Activated CD8-positive, alpha-beta T cell treated with anti-CD3 and anti-CD28 coated beads for 36 hours (primary cell): ENCODE measurements at places on chromosomes 7 and 10. TPM values are rescaled to one million over a fixed set of nuclear protein-coding genes. Genes with fewer than 3 reads are reported as not detected.

Gene GNAT3
- total RNA-seq, result not detected

Gene TMEM176B
- total RNA-seq, result not detected

Gene NMT2
- 15.9 TPM for total RNA-seq

Gene IPMK
- 10.3 TPM for total RNA-seq

Gene SPDYE1
- total RNA-seq, result not detected

Gene NPFFR1
- not detected for total RNA-seq

GRCh38 chr10:11146402-11147171, 128.9 kb downstream of the CELF2 start:
- no peak for DNase-seq
- peak overlapping the region; percentile 74 for H3K4me3 ChIP-seq
- no peaks in the 10 kb centered on the region for H3K27me3 ChIP-seq
- peaks cover 89% of the 10 kb centered on the region for H3K4me1 ChIP-seq
- H3K27ac ChIP-seq, result peak overlapping the region; percentile 93
- no peaks in the 10 kb centered on the region for H3K36me3 ChIP-seq

DNA sequence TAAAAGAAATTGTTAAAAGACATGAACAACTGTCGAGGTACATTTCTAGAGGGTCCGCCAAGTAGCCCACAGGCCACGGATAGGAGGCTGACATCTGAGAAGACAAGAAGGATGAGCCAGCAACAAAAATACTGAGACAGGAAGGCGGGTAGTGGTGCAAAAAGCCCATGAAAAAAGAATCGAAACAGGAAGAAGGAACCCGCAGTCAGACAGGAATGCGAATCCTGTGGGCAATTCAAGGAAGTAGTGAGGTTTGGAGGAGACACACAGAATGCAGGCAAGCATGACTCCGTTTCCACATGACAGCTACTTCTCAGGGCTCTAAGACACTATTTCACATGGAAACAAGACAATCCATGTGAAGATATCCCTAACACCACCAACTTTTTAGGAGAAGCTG, 125.2 kb downstream of the DOCK4 start:
- H3K27ac ChIP-seq, result no peak overlapping the region
- peak; percentile 2 for DNase-seq
- peaks cover 10% of the 10 kb centered on the region for H3K4me1 ChIP-seq
- peaks cover 18% of the 10 kb centered on the region for H3K27me3 ChIP-seq
- no peak overlapping the region for H3K4me3 ChIP-seq

DNA sequence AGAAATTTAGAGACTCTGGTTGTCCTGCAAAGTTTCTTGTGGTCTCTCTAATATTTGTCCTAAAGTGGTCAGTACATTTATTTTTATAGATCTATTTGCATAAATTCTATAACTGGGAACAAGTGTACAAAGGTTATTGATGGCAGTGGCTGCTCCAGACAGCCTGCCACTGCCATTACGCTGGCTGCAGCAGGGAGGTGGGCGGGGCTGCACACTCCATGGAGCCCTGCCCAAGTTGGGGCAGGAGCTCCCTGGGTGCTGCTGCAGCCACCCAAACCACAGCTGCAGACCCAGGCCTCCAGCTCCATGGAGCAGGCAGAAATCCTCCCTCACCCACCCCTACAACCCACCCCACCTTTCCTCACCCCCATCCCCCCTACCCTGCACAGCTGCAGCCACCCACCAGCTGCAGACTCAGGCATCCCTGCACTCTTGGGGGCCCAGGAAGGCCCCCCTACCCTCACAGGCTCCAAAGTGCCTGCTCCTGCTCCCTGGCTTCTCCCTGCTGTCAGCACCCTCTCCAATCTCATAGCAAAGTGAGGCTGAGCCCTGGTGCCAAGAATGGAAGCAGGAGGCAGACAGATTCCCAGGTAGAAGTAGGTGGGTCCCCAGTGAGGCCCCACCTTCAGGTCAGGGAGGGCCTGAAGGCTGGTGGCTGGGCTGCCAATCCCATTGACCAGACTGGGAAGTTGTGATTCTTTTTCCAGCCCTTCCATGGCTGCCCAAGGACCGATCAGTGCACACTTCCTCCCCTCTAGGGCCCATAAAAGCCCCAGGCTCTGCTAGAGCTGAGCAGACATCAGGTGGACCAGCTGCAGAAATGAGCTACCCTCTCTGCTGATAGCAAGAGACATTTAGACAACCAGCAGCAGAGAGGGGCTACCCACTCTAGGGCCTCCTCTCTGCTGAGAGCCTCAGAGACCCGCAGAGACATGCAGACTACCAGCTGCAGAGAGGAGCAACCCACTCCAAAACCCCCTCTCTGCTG, 4.8 kb upstream of the CYP3A43 start:
- H3K4me1 ChIP-seq, result no peaks in the 10 kb centered on the region
- DNase-seq, result no peak
- no peak overlapping the region for H3K27ac ChIP-seq
- no peak overlapping the region for H3K4me3 ChIP-seq
- H3K27me3 ChIP-seq, result peaks cover 6% of the 10 kb centered on the region
- H3K36me3 ChIP-seq, result no peaks in the 10 kb centered on the region

DNA sequence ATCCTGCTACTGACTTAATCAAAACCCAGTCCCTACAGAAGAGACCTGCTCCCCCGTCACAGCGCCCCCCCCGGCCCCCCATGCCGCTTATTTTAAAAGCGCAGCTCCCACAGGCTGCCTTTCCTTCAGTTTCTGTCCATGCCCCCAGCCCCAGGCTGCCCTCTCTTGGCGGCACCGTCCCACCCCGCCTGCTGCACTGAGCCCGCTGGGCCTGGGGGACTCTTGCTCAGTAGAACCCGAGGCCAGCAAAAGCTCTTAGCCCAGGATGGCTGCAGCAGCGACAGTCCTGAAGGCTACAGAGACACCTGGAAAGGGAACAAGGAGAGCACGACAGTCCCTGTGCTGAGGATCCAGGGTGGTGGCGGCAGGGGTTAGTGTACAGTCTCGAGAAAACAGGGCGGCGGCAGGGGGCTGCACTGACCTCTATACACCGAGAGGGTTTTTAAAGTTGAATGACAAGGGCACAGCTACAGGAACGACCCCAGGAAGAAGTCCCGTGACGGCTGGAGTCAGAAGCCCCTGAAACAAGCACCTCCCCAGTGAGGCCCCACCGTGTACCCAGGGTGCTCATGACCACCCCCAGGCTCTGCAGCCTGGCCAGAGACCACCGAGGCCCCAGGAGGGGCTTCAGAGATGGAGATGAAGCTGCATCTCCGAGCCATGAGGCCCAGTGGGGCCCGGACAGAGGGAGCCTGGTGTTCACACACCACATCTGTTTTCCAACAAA, 54.4 kb downstream of the ZRANB1 start:
- no peak overlapping the region for H3K27ac ChIP-seq
- no peaks in the 10 kb centered on the region for H3K4me1 ChIP-seq
- no peak overlapping the region for H3K4me3 ChIP-seq
- H3K27me3 ChIP-seq, result no peaks in the 10 kb centered on the region
- no peak for DNase-seq

- no peak overlapping the region for H3K27ac ChIP-seq
- no peaks in the 10 kb centered on the region for H3K36me3 ChIP-seq
- no peak overlapping the region for H3K4me3 ChIP-seq
- DNase-seq, result no peak
- no peaks in the 10 kb centered on the region for H3K4me1 ChIP-seq
These were observed 125.8 kb downstream of the PTPRN2 start for GRCh38 chr7:158461824-158462223.

GRCh38 chr10:124734311-124735166, 9.6 kb downstream of the FAM53B start:
- peak overlapping the region; percentile 6 for H3K4me3 ChIP-seq
- H3K4me1 ChIP-seq, result peaks cover 91% of the 10 kb centered on the region
- no peaks in the 10 kb centered on the region for H3K27me3 ChIP-seq
- DNase-seq, result peak; percentile 63
- peak overlapping the region; percentile 87 for H3K27ac ChIP-seq
- H3K36me3 ChIP-seq, result peaks cover 3% of the 10 kb centered on the region

DNA sequence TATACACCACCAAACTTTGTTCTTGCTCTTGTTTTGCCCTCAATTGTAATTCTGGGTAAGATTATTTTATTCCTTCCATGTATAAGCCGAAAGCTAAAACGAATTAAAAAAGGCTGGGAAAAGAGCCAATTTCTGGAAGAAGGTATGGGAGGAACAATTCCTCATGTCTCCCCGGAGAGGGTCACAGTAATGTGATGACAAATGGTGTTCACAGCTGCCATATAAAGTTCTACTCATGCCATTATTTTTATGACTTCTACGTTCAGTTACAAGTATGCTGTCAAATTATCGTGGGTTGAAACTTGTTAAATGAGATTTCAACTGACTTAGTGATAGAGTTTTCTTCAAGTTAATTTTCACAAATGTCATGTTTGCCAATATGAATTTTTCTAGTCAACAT, 12.5 kb upstream of the CFAP69 start:
- DNase-seq, result no peak
- H3K27ac ChIP-seq, result no peak overlapping the region
- H3K36me3 ChIP-seq, result no peaks in the 10 kb centered on the region

DNA sequence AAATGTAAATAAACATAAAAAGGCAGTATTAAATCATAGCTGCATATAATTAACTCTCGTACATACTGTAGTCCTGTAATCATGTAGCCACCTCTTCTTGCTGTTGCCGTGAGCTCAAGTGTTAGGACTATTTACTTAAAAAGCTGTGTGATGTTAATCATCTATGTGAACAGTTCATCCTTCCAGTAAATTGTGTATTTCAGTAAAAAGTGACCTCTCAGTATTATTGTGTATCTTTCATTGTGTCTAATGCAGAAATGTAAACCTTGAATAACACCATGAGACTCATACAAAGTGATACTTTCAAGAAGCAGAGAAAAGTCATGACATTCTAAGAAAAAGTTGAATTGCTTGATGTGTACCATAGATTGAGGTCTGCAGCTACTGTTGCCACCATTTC, 38.0 kb downstream of the ADD3 start:
- DNase-seq, result no peak
- H3K4me3 ChIP-seq, result no peak overlapping the region
- peaks cover 50% of the 10 kb centered on the region for H3K4me1 ChIP-seq
- H3K27me3 ChIP-seq, result no peaks in the 10 kb centered on the region
- peaks cover 42% of the 10 kb centered on the region for H3K36me3 ChIP-seq

- H3K36me3 ChIP-seq, result no peaks in the 10 kb centered on the region
- no peaks in the 10 kb centered on the region for H3K4me1 ChIP-seq
- no peak overlapping the region for H3K4me3 ChIP-seq
- peaks cover 14% of the 10 kb centered on the region for H3K27me3 ChIP-seq
- no peak overlapping the region for H3K27ac ChIP-seq
These were observed 117.4 kb upstream of the GPR26 start for GRCh38 chr10:123548770-123549169.

GRCh38 chr7:26081638-26082037, 70.4 kb upstream of the NFE2L3 start:
- H3K27ac ChIP-seq, result no peak overlapping the region
- peaks cover 14% of the 10 kb centered on the region for H3K27me3 ChIP-seq
- no peak for DNase-seq
- H3K36me3 ChIP-seq, result no peaks in the 10 kb centered on the region
- H3K4me3 ChIP-seq, result no peak overlapping the region
- H3K4me1 ChIP-seq, result peaks cover 6% of the 10 kb centered on the region

- H3K36me3 ChIP-seq, result peaks cover 31% of the 10 kb centered on the region
- no peaks in the 10 kb centered on the region for H3K27me3 ChIP-seq
- H3K27ac ChIP-seq, result no peak overlapping the region
- H3K4me3 ChIP-seq, result no peak overlapping the region
These were observed 40.0 kb upstream of the DGKI start for GRCh38 chr7:137886746-137887145.

DNA sequence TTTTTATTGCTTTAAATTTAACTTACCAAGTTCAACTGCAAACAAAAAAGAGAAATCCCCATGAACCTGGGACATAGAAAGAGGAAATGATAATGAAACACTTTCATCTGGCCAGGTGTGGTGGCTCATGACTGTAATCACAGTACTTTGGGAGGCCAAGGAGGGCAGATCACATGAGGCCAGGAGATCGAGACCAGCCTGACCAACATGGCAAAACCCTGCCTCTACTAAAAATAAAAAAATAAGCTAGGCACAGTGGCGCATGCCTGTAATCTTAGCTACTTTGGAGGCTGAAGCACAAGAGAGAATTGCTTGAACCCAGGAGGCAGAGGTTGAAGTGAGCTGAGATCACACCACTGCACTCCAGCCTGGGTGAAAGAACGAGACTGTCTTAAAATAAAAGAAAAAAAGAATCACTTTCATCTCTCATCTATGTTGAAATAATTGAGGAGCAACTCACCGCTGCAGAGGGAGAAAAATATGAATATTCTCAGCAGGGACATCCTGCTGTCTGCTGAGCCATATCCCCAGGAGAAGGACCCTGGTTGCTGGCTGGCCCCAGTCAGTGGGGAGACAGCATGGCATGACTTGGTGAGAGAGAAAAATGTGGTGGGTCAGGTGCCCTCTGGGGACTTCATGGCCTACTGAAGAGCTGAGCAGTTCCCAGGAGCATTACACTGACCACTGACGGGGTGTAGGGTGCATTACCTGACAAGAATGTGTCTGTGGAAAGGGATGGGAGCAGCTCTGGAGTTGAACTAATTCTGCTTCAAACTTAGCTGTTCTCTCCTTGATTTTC, 22.8 kb upstream of the TARP start:
- no peaks in the 10 kb centered on the region for H3K27me3 ChIP-seq
- no peaks in the 10 kb centered on the region for H3K36me3 ChIP-seq
- no peaks in the 10 kb centered on the region for H3K4me1 ChIP-seq
- H3K4me3 ChIP-seq, result no peak overlapping the region
- DNase-seq, result no peak

- no peak overlapping the region for H3K27ac ChIP-seq
- H3K4me3 ChIP-seq, result no peak overlapping the region
- no peak for DNase-seq
- no peaks in the 10 kb centered on the region for H3K27me3 ChIP-seq
- H3K36me3 ChIP-seq, result peaks cover 13% of the 10 kb centered on the region
- no peaks in the 10 kb centered on the region for H3K4me1 ChIP-seq
These were observed 116.1 kb downstream of the HIBADH start for GRCh38 chr7:27546610-27547009.

DNA sequence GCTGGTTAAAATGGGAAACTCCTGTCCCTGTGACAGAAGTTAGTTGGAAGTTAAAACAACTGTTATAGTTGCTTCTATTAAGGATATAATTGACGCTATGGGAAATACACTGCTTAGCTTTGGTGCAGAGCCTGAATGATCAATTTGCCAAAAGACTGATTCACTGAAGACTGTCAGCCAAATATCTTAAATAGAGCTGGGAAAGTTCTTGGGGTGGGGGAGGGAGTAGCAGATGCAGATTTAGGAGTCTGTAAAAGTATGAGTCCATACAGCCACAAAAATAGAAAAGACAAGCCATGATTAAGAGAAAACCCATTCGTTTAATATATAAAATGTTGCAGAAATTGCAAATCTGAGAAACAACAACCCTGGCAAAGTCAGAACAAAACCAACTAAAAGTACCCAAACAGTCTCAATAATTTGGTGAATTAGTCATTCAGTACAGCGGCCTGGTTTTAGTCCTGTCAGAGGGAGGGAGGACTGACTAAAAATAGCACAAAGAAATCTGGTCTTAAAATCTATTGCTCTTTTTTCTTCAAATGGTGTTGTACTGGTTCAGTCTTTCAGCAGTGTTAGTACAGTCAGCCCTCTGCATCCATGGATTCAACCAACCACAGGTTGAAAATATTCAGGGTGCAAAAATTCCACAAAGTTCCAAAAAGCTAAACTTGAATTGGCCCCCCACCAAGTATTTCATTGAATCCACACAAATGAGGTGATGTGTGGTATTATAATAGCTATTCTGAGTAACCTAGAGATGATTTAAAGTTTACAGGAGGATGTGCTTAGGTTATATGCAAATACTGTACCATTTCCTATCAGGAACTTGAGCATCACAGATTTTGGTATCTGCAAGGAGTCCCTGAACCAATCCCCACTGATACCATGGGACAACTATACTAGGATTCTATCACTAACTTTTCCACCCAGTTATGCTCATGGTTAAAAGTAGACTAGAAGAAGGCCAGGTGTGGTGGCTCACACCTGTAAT, 30.0 kb downstream of the STK17A start:
- DNase-seq, result peak; percentile 52
- H3K4me3 ChIP-seq, result peak overlapping the region; percentile 22
- H3K27ac ChIP-seq, result peak overlapping the region; percentile 96
- H3K27me3 ChIP-seq, result no peaks in the 10 kb centered on the region
